Islet precursor cell (in vitro differentiated cells): ENCODE measurements at places on chromosomes 1 and 21.

GRCh38 chr1:232630047-232630893 is at the start of gene SIPA1L2:
Gene SIPA1L2, minus strand, starts transcription at chr1:232630133. Its CDS starts 114,794 bp downstream, at chr1:232515339.
- DNase-seq = peak; percentile 97

DNA sequence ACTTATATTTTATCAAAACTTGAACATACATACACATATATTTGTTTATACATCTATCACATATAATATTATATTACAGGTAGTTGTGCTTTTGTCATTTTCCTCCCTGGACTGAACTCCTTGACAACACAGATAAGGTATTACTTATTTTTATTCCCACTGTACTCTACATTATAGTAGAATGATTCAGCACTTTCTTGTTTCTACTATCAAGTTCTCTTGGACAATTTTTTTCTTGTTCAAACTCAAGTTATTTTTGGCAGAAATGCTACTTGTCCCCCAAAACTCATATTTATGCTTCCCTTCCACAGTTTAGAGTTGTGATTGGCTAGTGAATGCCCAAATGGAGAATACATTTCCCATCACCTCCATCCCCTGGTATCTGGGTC is 10.8 kb upstream of the PTPRC start:
- no peak for DNase-seq

DNA sequence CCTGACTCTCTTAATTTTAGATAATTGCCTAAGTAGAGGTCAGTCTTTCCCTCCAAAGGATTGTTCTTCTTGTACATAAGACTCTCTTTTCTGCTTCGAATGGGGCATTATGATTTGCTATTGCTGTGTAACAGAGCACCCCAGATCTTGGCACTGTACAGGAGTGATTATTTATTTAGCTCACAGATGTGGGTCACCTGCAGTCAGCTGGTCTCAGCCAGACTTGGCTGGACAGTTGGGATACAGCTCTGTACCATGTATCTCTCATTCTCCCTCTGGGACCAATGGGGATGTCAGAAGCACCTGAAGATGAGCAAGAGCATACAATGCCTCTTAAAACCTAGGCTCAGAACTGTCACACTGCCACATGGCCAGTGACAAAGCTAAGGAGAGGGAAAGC is 23.4 kb upstream of the KCND3 start:
- DNase-seq = no peak

DNA sequence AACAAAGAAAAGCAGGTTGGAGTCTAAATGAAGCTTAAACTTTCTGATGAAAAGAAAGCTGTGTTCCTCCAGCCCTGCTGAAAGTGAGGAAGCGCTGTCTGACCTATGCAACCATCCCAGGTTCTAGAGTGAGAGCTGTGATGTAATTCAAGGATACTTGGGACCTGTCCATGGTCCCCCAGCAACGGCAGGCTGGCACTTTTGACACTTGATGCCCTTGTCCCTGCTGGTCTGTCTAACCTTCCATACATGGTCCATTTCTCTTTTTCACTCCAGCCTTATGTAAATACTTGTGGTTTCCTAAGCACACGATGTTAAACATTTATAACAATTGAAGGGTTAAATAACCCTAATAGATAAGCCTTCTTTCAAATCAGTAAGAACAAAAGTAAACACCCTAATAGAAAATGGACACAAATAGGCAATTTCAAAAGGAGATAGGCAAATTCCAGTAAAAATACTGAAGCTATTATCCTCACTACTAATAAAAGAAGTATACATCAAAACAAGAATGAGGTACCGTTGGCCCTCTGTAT is 17.7 kb upstream of the KDM4A start:
- DNase-seq = no peak

- peak; percentile 16 for DNase-seq
Measured at GRCh38 chr1:22323141-22323845, 128.4 kb upstream of the ZBTB40 start.

DNA sequence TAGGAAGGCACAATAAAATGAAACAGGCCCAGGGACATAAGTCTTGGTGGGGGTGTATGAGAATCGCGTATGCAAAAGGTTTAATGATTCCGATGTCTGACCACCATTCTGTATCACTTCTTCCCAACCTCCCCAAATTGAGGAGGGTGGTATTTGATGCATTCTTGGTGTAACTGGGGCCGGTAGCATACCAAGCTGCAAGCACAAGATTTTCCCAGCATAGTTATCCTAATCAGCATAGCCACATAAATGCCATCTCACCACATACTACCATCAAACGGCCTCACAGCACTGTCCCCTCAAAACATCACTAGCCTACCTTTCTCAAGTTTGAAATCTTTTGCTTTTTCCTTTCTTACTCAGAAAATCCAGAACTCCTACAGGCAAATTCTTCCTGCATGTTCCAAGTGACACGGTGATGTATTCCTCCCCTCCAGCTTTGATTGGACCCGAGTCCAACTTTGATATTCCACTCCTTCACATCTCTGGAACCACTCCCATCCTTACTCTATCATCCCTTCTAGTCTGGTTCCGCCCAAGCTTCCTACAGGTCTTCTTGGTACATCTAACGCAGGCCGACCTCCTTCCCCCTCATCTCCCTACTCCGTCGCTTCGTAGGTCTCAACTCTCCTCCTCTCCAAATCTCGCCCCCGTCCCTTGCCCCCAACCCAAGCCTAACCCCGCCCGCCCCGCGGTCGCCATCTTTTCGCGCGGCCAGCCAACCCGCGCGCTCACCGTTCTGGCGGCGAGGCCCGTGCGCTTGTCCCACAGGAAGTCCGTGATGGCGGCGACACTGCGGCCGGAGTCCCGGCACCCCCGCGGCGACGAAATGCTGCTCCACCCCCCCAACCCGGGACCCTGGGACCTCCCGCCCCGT is 600 bp downstream of the CLK2 start:
- no peak for DNase-seq

- no peak for DNase-seq
Measured at GRCh38 chr21:33975548-33976081, 60.0 kb upstream of the ATP5PO start.

DNA sequence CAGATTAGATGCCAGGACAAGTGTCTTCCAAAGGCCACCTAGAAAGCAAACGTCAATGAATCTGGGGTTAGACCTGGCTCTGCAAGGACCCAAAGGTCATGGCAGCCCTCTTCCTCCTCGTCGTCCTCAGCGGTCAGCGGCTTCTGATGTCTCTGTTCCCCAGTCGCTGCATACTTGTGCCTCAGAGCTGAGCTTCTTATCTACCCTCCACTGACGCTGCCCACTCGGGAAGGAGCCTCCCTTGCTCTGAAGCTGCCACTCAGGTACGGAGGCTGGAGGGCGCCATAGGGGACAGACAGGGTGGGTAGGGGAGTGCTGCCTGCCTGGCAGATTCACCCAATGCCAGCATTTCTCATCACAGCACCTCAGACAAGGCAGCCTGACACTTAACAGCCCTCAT is 11.4 kb upstream of the UMODL1 start:
- no peak for DNase-seq

GRCh38 chr21:41164981-41165655 is 2.8 kb upstream of the BACE2 start:
- DNase-seq = peak; percentile 46
